Right hindlimb (tissue), 1 donor: ENCODE measurements at places on chromosomes 11 and 22.

DNA sequence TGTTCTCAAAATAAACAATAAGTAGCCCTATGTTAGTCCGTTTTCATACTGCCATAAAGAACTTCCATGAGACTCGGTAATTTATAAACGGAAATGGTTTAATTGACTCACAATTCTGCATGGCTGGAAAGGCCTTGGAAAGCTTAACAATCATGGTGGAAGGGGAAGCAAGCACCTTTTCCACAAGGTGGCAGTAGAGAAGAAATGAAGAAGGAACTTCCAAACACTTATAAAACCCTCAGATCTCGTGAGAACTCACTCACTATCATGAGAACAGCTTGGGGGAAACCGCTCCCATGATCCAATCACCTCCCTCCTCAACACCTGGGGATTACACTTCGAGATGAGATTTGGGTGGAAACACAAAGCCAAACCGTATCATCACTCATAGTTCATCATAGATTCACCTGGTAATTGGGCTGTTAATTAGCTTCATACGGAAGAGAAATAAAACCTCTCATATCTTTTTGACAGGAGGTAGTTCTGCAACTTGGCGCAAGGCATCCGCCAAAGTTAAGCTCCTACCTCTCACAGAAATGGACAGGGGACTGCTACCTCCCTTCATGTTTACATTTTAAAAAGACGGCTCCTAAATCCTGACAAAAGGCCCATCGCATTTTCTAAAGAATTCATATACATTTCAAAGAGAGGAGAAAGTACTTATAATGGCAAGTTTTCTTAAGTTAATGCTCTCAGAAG is 49.0 kb downstream of the MUC15 start:
- DNase-seq: no peak

DNA sequence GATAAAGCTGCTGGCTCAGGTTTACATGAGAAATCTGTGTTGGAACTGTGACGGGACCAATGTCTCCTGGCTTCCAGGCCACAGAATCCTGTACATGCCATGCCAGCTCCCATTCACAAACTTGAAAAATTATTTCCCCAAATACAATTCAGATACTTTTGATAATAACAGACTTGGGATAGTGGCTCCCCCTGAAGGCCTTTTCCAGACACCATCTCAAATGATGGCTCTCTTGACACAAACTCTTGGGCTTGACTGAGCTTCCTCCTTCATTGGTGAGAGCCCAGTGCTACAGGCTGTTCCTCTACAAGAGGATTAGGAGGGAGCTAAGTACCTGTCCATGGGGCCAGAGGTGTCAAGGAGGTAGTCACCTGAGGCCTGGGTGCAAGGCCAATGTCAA is 104.7 kb upstream of the PAX6 start:
- DNase-seq: no peak

GRCh38 chr22:47190957-47191670 is 428.7 kb downstream of the TBC1D22A start:
- no peak for DNase-seq

DNA sequence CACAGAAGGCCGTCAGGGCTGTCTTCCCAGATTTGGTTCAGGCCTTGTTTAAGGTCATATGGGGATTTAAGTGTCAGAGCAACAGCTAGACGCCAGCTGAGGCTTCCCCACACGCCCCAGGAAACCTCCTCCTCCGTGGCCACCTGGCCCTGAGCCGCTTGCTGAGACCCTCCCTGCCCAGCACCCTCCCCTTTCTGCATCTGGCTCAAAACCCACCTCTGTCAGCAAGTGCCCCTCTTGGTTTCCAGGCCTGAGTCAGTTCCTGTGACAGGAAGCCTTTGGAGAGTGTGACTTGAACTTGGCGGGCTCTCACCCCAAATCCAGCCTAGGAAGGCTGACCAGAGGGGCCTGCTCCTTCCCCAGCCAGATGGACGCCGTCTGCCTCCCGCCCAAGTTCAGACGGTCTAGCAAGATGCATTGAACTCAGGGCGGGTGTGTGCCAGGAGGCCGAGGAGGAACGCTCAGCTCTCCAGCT is 561 bp downstream of the FXYD2 start:
- DNase-seq: peak; percentile 78

GRCh38 chr22:23381661-23382427 is 198.2 kb downstream of the IGLL1 start:
- DNase-seq: no peak

DNA sequence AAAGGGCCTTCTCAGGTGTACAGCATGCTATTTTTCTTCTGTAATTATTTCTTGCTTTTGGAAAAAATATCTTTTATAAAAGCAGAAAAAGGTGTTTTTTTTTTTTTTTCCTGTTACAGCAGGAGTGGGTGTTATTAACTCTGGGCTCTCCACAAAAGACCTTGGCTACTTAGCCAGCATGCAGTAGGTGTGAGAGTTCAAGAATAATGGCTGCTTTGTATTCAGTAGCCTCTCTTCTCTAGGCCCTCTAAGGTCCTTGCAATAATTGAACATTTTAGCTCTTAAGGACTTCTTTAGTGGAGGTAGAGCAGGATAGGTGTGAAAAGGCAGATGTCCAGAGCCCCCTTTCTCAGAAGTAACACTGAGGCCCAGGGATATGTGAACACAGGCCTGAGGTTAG is 3.4 kb downstream of the ELF5 start:
- no peak for DNase-seq

- DNase-seq: no peak
Observed at GRCh38 chr22:27999876-28000275, 80.8 kb upstream of the PITPNB start.

- no peak for DNase-seq
Observed at GRCh38 chr11:67516806-67517205, 6.4 kb downstream of the CABP2 start.

GRCh38 chr11:124801014-124801413 is 808 bp upstream of the MSANTD2 start:
- DNase-seq: no peak

DNA sequence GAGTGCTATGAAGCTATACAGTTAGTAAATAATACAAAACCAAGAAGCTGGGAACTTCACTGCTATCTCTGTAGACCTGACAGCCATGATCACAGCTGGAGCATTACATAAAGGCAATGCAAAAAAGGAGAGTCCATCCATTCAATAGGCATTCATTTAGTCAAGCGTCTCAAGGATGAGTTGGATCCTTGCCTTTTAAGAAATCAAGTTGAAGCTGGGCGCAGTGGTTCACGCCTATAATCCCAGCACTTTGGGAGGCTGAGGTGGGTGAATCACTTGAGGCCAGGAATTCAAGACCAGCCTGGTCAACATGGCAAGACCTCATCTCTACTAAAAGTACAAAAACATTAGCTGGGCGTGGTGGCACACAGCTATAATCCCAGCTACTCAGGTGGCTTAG is 48.1 kb upstream of the ALKBH3 start:
- DNase-seq: no peak

DNA sequence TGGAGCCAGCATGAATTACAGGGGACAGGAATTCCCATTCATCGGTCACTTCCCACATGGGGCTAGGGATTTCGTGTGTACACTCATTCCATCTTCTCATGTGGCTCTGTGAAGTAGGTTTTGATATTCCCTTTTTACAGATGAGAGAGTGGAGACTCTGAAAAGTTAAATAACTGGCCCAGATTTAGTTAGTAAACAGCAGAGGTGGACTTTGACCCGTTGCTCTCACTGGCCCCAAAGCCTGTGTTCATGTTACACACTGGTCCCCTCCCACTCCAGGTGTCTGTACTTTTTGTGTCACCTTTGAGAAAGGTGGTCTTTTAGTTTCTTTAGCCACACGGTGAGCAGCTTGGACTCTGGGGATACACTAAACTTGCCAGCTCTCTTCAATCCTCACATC is 108.5 kb downstream of the MICAL2 start:
- no peak for DNase-seq

GRCh38 chr11:126263489-126263888 is 5.2 kb downstream of the SRPRA start:
- DNase-seq: no peak

GRCh38 chr11:65790902-65791650 is 4.2 kb downstream of the OVOL1 start:
- no peak for DNase-seq

- DNase-seq: no peak
Observed at GRCh38 chr11:80911666-80912065, 1470.8 kb upstream of the TENM4 start.

- no peak for DNase-seq
Observed at GRCh38 chr11:16276251-16276650, 80.1 kb downstream of the SOX6 start.

DNA sequence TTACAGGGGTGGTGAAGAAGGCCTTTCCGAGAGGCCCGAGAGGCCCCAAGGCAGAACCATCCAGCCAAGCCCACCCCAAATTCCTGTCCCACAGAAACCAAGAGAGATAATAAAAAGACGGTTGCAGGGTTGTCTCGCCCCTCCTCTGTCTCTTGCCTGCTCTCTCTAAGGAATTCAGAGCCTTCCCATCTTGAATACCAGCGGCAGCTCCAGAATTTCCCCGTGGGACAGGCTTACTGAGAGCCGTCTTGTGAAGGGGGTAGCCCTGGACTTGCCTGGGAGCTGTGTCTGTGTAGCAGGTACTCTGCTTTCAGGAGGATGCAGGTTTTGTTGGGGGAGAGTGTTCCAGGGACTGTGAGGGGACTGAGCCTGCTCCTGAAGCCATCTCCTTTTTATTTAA is 9.6 kb upstream of the EIF3D start:
- DNase-seq: no peak

DNA sequence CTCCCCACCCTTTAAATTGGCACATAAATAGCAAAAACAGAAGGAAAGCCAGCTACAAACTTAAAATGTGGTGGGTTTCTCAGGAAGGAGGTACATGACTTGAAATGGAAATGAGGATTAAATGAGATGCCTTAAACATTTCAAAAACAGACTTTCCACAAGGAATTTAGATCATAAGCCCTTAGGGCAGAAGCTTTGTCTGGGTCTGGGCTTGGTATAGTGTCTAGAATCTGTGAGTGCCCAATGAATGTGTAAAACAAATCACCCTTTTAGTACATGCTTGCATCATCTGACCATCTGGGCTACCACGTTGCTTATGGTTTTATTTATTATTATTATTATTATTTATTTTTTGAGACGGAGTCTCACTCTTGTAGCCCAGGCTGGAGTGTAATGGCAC is 37.1 kb upstream of the CREB3L1 start:
- no peak for DNase-seq

DNA sequence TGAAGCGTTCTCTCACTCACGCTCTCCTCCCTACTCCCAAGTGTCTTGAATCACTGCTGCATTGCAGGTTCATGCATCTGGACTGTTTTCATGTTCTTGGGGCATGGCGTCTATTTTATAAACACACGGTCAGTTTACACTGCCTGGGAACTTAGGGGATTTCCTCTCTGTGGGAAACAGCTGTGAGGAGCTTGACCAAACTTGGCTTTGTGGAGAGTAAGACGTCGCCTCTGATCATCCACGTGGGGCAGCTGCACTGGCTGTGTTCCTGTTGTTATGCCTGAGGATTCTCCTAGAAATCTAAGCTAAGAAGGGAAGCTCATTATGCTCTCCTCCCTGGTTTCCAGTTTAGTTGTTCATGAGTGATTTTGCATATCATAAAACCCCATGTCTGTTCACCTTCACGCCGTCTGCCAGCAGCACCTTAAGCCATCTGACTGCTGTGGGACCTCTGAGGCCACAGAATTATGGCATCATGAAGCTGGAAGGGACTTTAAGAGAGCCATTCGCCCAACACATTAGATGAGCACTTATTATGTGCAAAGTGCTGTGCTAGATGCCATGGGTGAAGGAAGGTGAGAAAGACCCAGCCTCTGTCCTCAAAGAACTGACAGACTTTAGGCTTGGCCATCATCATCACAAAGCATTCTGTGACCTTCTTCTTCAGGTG is 38.8 kb upstream of the POU2AF1 start:
- peak; percentile 87 for DNase-seq

DNA sequence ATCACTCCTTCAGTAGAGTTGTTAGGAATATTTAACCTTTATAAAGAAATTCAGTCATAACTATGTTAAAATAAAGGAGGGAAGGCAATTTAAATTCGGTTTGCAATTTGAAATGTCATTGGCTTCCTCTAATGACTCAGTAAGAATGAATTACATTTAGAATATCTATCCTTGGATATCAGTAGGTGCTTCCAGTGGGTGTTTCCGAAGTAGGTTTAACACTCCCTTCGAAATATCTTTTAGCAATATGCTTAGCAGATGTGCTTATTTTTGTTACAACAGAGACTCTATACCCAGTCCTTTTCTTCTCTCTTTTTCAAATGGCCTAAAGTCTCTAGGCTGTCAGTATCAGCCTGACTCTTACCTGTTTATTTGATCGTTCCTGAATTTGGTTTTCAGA is 103.7 kb upstream of the RASSF10 start:
- DNase-seq: no peak

GRCh38 chr22:41963453-41964111 is 5.7 kb upstream of the SEPTIN3 start:
- DNase-seq: no peak

DNA sequence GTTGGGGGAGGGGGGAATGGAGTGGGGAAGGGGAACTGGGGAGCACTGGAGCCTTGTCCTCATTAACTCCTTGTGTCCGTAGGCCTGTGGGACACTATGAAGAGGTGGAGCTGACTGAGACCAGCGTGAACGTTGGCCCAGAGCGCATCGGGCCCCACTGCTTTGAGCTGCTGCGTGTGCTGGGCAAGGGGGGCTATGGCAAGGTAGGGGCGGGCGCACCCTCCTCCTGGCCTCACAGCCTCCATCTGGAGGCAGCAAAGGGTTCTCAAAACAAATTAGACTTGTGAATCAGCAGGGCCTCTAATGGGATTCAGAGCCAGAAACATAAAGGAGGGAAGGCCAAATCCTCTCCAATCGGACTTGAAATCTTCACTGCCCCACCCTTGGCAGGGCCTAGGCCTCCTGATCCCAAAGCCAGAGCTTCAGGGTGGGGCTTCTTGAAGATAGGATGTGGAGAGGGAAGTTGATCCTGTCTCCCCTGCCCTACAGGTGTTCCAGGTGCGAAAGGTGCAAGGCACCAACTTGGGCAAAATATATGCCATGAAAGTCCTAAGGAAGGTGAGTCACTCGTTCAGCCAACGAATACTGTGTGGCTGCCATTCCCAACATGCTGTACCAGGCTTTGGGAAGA is 859 bp downstream of the RPS6KB2 start:
- no peak for DNase-seq

- DNase-seq: no peak
Observed at GRCh38 chr22:29987137-29987536, 93.1 kb upstream of the HORMAD2 start.
